T-helper 17 cell (primary cell): ENCODE measurements at places on chromosomes 11 and 22.

DNA sequence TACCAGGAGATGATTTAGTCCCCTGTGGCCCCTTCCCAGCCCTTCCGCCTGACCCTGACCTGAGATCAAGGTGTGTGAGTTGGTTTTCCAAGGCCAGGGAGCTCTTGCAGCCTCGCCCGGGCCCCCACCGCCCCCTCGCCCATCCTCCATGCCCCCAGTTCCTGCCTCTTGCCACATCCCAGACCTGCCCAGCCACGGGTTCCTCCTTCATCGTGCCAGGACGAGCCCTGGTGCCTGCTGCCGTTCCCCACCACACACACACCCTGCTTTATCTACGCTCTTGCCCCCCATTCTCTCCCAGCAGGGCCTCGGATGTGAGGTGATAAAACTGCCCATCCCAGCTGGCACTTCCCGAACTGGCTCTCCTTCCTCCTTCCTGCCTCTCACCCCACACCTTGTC is 1.4 kb upstream of the LIF start:
- H3K4me3 ChIP-seq, result peak overlapping the region; percentile 71
- peaks cover 6% of the 10 kb centered on the region for H3K36me3 ChIP-seq
- no peaks in the 10 kb centered on the region for H3K27me3 ChIP-seq
- no peak for DNase-seq

GRCh38 chr11:10305262-10305963 is 540 bp downstream of the ADM start:
- no peak for DNase-seq
- peak overlapping the region; percentile 98 for H3K4me3 ChIP-seq
- peaks cover 38% of the 10 kb centered on the region for H3K27me3 ChIP-seq
- H3K36me3 ChIP-seq, result peaks cover 3% of the 10 kb centered on the region
- H3K27ac ChIP-seq, result peak overlapping the region; percentile 78

DNA sequence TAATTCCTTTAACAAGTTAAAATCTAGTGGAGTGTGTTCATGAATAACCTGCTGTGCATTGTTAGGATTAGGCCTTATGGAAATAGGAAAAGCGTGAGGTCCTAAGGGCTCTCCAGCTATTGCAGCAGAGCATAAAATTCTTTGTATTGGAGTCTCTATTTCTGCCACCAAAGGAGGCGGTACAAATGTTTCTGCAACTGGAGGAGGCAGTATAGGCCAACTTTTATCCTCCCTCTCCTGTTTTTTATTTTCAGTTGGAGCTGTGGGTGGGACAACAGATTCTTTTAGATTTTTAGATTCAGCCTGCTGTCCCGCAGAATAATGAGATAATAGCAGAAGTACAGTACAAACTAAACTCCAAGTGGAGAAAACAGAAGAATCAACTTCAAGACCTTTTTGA is 26.2 kb downstream of the OR10A6 start:
- H3K4me1 ChIP-seq, result no peaks in the 10 kb centered on the region
- no peak for DNase-seq
- no peak overlapping the region for H3K4me3 ChIP-seq
- H3K36me3 ChIP-seq, result no peaks in the 10 kb centered on the region

DNA sequence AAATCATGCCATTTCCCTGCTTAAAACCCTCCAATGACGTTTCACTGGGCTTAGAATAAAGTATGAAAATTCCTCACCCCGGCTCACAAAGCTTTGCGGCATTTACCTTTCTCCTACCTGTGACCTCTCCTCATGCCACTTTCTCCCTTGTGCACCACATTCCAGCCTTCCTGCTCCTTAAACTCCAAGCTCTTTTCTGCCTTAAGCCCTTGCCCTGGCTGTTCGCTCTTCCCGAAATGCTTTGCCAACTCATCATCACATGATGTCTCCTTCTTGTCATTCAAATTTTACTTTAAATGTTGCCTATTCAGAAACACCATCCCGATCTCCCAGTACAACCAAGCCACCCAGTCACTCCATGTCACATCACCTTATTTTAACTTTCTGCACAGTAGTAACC is 2.0 kb downstream of the PLEKHA7 start:
- no peak overlapping the region for H3K27ac ChIP-seq
- H3K4me3 ChIP-seq, result no peak overlapping the region
- H3K4me1 ChIP-seq, result peaks cover 6% of the 10 kb centered on the region
- no peak for DNase-seq

DNA sequence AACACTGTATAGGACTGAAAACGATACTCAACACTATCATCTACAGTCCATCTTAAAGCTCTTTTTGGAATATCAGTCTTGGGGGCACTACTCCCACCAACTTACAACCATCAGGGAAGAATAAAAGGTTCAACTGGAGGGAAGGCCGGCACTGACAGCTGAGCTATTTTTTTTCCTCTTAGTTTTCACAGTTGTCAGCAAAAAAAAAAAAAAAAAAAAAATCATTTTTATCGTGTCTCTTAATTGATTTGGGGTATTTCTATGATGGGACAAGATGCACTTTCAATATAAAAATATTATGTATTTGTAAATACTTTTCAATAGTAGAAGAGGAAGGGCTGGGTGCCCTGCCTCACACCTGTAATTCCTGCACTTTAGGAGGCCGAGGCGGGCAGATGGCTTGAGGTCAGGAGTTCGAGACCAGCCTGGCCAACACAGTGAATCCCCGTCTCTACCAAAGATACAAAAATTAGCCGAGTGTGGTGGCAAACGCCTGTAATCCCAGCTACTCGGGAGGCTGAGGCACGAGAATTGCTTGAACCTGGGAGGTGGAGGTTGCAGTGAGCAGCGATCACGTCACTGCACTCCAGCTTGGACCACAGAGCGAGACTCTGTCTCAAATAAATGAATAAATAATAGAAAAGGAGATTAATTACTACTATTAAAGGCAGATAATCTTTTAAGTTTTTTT is 1.5 kb downstream of the KIF18A start:
- peaks cover 7% of the 10 kb centered on the region for H3K36me3 ChIP-seq
- no peaks in the 10 kb centered on the region for H3K27me3 ChIP-seq
- H3K4me3 ChIP-seq, result peak overlapping the region; percentile 41
- H3K27ac ChIP-seq, result peak overlapping the region; percentile 99
- peaks cover 32% of the 10 kb centered on the region for H3K4me1 ChIP-seq
